ENCODE measurements at places on chromosomes 4 and X.

DNA sequence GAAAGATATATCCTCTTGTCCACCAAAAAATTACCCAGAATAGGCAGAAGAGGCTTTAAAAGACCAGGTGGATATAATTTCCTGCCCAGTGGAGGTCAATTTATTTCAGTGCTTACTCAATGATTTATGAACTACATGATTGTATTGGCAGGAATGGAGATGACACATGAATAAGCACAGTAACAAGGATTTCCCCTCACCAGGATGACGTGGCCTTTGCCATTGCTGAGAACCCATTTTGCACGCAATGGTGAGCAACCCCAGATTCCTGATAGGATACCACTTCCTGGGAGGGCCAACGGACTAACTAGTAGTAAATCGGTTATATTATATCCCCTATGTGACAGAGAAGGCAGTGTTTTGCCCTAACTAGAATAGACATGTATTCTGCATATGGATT, 11.6 kb upstream of the TTC29 start:
- DNase-seq, result no peak

GRCh38 chr4:5952975-5953951, 60.4 kb upstream of the CRMP1 start:
- no peak for DNase-seq

- no peak for DNase-seq
Measured at GRCh38 chr4:38004887-38005286, 44.7 kb downstream of the PTTG2 start.

- DNase-seq, result no peak
Measured at GRCh38 chr4:123955167-123955800, 558.7 kb downstream of the SPRY1 start.

- DNase-seq, result no peak
Measured at GRCh38 chr4:19224820-19225219, 1026.9 kb upstream of the SLIT2 start.

GRCh38 chr4:157271166-157271869, 50.8 kb downstream of the GRIA2 start:
- DNase-seq, result no peak
